BE2C (cell line): ENCODE measurements at places on chromosomes 16 and 17.

DNA sequence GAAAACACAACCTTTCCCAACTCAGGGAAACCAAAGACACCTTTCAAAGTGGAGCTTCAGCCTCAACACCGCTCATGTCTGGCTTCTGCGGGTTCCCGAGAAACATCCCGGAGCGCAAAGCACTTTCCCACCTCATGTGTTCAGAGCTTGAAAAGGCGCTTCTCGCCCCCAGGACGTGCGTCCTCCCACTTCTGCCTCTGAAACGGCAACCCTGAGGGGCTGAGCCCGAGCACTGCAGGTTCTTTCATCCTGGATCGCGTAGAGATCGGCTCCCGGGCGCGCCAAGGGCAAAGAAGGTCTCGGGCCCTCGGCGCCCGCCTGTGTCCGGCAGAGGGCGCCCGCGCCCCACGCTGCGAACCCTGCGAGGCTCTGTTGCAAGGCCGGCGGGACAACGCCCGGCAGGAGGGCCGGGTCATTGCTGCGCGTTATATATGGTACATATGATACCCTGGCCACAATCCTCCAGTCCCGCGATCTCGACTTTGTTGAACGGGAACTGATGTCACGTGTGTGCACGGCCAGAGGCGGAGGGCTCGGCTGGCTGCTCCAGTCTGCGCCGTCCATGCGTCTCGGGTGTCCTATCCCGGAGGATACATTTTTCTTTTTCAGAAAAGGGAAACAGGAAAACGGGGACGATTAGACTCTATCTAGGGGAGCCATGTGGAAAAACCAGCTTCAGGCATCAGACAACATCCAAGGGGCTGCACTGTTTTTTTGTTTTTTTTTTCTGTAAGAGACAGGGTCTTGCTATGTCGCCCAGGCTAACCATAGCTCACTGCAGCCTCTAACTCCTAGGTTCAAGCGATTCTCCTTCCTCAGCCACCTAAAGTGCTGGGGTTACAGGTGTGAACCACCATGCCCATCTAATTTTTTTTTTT, 19.1 kb downstream of the COQ7 start:
- peak; percentile 95 for DNase-seq

DNA sequence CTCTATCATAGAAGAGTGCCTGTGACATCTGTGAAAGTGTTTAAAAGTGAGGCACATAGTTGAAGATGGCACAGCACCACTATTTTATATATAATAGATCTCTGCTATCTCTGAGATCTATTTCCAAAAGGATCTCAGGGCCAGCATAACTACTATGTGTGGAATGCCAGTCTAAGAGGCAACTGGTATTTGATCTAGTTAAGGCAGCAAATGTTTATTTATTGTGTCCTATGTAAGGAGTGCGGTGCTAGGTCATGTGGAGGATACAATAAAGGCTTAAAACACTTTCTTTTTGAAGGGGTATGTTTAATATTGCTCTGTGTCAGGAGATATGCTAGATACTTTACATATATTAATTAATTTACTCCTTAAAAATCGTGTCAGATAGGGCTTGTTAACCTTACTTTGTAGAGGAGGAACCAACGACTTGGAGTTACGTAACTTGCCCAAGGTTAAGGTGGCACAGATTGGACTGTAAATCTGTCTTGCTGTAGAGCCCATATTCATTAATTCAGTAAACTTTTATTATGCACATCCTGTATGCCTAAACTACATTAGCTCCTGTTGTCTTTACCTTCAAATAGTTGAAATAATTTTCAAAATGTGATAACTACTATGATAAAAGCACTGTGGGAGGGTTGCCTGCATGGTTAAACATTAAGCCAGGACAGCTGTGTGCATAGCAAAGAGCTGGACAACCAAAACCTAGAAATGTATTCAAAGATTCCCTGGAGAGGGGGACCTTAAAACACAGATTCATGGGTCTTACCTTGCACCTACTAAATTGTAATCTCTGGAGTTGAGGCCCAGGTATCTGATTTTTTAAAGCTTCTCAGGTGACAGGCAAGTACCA, 83.3 kb downstream of the NLK start:
- no peak for DNase-seq

DNA sequence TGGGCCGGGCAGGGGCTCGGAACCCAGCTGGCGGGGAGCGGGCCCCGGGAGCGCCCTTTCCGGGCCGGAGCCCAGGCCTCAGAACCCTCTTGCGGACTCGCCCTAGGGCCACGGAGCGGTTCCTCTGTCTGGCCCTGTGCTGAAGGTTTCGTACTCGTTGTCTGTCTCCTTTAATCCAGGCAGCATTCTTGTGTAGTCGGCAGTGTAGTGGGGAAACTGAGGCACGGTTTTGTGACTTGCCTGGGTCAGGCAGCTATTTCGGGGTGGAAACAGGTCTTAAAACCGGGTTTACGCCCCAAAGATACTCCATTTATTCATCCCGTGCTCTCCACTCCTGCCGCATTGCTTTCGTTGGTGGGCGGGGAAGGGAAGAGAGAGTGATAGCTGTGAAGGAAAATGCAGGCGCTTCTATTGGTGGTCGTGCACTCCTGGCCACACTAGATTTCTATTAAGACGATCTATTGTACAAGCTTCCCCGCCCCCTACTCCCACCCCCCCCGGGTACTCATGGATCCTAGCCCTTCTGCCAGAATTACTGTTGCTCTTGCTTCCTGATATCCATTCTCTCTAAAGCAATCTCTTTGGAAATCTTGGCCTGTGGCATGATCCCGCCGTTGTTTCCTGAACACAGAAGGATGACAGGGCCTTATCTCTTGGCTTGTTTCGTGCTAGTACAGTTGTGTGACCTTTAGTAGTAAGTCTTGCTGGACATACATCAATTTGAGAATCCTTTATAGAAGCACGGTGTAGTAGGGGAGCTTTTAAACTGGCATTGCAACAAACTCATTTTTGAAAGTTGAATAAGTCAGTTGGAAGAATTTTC, 751 bp downstream of the DCAF7 start:
- DNase-seq = peak; percentile 70

DNA sequence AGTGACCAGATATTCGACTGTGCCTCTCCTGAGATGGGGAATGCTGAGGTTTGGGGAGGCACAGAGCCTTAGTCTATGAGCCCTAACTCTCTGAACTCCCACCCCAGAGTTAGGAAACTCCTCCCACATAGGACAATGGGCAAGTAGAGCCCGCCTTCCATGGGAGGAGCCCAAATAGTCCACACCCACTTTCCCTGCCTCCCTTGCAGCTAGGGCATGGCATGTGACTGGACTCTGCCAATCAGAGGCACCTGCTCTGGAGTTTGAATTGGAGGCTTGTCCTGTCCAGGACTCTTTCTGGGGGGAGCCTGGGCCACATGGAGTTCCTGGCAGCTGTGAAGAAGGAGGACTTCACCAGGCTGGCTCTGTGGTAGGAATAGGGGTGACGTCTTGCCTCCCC, 48.4 kb downstream of the SOCS1 start:
- no peak for DNase-seq

- no peak for DNase-seq
Observed at GRCh38 chr16:67435758-67436164, 4.8 kb downstream of the HSD11B2 start.

DNA sequence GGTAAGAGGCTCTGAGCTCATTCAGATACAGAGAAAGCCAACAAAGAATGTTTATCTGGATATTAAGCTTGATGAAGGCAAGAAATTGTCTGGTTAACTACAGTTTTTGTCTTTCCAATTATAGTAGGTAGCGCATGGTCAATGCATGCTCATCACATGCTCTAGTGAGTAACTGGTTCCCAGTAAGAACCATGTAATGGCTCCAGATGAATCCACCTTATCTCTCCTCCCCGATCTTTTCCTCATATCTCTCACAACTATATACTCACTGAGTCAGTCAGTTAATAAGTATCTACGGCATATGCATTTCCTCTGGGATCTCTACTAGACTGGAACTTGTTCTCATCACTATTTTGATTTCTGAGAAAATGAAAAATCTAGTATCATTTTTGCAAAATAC, 340.7 kb upstream of the DYNLRB2 start:
- DNase-seq = no peak

DNA sequence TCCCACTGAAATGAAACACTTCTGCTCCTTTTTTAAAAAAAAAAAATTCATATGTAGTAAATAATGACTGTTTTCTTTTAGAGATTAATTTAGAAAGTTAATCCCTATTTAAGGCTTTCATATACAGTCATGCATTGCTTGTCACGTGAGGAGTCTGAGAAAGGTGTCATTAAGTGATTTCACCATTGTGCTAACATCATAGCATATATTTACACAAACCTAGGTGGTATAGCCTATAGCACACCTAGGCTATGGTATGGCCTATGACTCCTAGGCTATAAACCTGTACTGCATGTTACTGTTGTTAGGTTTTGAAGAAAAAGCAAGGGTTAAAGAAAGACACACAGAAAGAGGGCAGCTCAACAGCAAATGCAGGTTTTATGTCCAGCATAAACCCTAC, 13.7 kb downstream of the PPY start:
- no peak for DNase-seq

DNA sequence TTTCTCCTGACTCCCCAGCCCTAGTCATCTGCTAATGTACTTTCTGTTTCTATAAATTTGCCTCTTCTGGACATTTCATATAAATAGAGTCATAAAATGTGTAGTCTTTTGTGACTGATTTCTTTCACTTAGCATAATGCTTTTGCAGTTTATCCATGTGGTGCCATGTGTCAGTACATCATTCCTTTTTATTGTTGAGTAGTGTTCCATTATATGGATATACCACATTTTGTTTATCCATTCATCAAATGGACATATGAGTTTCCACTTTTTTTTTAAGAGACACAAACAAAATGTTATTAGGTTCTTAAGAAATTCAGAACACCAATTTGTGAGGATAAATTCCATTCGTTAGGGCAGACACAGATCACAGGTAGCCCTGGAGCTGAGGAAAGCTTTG, 11.0 kb downstream of the DBF4B start:
- no peak for DNase-seq

- DNase-seq = no peak
Observed at GRCh38 chr16:71880176-71880575, 3.8 kb downstream of the ZNF821 start.

DNA sequence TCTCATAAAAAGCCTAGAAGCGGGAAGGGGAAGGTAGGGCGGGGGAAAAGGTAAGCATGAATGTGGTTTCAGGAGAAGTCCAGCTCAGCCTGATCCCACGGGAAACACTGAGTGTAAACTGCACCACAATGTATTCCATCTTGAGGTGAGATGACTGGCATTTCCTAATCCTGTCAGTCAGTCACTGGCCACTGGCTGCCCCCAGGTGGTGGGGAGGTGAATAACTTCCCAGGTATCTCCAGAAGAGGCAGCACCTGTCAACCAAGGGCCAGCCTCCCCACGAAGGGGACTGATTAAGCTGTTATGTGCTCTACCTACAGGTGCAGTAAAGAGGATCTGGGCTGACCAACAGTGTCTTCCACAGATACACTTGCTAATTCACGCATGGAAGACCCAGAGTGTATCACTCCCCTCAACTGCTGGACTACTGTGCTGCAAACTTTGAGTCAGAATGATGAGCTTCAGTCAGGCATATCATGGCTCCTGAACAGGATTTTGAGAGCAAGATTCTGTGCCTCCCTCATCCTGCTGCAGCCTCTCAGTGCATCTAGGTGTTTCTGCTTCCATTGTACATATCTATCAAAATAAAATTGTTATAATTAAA, 108.5 kb upstream of the CCL2 start:
- peak; percentile 76 for DNase-seq
